ENCODE measurements at places on chromosomes 5 and 9.

- DNase-seq, result no peak
Measured at GRCh38 chr5:5650242-5650641, 227.8 kb downstream of the ICE1 start.

DNA sequence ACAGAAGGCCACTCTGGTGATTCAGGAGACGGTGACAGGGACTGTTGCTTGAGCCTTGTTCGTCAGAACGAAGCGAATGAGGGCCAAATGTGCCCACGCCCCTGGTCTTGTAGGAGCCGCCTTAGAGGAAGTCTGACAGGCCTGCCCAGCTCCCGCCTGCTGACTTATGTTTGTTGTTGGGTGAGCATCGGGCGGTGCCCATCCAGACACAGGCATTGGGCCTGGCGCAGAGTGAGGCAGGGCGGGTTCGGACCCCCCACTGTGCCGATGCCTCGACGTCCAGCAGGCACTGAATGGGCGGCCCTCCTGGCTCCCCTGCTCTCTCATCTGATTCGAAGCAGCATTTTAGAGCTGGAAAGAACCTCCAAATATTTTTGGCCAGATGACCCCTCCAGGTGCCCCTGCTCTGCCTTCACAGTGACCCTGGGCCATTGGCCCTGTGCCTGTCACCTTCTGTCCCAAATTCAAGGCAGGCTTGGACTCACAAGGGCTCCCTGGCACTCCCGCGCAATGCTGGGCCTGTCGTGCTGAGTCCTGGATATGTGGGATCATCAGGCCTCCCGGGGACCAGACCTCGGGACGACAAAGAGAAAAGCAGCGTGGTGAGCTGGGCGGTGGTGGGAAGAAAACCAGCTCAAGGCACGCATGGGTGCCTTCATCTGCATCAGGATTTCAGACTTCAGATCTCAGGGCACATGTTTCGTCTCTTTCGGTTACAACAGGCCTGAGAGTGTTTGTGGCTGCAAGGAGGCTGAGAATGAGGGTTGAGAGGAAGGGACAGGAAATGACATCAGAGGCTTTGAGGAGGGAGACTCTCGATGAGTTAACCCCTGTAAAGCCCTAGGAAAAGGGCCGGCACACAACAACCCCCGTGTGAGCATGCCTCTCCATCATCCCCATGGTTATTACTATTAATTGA lies 37.1 kb upstream of the OLFM1 start:
- no peak for DNase-seq

GRCh38 chr5:16934123-16934522 lies 2.0 kb downstream of the MYO10 start:
- DNase-seq, result peak; percentile 59

GRCh38 chr9:1354086-1354485 lies 303.9 kb downstream of the DMRT2 start:
- no peak for DNase-seq

- no peak for DNase-seq
Measured at GRCh38 chr5:134022333-134022732, 17.6 kb upstream of the VDAC1 start.

DNA sequence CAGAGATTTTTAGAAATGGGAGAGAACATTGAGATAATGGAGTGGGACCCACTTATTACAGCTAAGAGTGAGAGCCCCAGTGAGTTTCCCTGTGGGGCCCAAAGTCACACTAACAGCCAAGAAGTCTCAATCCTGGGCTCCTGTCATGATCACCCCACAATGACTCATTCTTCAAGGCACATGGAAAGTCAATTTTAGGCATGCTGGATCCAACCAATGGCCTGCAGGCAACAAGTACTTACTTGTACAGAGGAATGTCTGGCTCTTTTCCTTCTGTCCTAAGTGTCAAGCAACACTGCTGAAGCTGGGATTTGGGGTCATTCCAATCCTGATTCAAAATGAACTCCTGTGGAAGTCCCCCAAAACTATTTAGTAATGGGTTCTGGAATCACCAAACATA lies 123.1 kb downstream of the DROSHA start:
- peak; percentile 43 for DNase-seq

DNA sequence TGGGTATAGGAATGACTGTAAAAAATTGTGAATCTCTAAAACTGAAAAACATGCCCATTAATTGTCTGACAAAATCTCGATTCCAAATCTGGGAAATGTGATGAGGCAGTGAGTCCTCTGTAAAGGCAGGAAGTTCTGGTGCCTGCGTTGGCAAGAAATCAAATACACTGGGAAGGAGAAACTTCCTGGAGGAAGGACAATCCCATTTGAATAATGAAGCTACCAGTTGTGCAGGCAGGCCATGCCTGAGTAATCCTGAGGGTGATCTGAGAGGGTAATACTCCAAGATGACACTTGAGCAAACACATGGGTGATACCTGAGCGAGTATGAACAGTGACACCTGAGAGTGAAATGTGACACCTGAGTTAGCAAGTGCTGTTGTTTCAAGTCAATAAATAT lies 49.7 kb downstream of the KIF24 start:
- no peak for DNase-seq

- peak; percentile 8 for DNase-seq
Measured at GRCh38 chr5:124923131-124923530, 176.7 kb upstream of the ZNF608 start.

DNA sequence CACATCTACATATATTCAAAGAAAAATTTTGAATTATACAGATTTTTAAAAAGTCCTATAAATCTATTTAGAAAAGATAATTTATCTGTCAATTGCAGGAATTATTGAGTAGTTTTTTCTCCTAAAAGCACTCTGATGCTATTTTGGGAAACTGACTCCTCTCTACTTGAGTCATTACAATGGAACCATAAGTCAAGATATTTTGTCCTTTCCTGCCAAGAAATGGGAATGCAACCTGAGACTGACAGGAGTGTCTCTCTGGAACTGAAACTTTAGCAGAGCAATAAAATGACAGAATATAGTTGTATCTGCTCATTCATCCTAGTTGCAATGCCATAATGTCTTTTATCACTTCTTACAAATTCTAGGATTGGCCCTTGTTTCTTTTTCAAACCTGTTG lies 48.6 kb downstream of the CARTPT start:
- DNase-seq, result peak; percentile 23

- no peak for DNase-seq
Measured at GRCh38 chr9:107586493-107586892, 96.9 kb upstream of the KLF4 start.

GRCh38 chr5:28468166-28468565 lies 1429.8 kb upstream of the CDH9 start:
- no peak for DNase-seq

GRCh38 chr9:33813712-33814641 lies 3.0 kb upstream of the UBE2R2 start:
- DNase-seq, result peak; percentile 63

DNA sequence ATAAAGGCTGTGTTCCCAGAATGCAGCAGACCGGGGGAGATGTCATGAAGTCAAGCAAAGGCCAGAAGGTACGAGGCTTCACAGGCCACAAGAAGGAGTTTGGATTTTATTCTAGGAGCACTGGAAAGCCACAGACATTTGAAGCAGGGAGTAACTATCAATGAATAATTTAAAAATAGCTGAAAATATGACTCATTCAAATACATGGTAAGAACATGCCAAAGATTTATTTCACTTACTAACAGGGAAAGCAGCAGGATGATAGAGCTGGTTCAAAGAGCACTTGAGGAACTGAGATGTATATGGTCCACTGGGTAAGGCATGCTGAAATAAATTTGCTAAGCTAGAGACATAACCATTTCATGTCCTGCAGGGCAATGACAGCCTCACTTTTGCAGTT lies 53.2 kb downstream of the MSX2 start:
- no peak for DNase-seq

DNA sequence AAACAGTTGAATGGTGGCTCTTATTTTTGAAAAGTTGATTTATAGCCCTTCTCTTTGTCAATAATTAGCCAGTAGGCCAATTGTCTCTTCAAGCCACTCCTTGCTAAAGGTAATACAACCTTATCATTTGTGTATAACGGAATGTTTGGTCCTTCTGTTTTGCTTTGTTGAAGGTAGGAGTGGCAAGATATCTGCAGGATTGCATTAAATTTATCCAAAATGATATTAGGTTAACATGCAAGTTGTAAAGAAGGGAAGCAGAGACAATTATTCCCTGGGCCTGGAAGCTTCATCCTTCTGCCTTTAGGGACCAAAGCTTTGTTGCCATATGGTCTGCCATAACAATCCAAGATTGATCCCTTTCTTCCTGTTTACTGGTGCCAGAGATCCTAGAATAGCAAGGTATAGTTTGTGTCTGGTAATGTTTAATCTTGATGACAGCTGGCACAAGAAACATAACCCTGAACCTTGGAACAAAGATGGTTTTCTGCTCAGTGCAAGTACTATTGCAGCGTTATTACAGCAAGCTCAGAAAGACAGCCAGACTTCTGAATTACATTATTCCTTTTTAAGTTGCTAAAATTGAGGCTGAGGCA lies 15.5 kb upstream of the FSD1L start:
- DNase-seq, result no peak

DNA sequence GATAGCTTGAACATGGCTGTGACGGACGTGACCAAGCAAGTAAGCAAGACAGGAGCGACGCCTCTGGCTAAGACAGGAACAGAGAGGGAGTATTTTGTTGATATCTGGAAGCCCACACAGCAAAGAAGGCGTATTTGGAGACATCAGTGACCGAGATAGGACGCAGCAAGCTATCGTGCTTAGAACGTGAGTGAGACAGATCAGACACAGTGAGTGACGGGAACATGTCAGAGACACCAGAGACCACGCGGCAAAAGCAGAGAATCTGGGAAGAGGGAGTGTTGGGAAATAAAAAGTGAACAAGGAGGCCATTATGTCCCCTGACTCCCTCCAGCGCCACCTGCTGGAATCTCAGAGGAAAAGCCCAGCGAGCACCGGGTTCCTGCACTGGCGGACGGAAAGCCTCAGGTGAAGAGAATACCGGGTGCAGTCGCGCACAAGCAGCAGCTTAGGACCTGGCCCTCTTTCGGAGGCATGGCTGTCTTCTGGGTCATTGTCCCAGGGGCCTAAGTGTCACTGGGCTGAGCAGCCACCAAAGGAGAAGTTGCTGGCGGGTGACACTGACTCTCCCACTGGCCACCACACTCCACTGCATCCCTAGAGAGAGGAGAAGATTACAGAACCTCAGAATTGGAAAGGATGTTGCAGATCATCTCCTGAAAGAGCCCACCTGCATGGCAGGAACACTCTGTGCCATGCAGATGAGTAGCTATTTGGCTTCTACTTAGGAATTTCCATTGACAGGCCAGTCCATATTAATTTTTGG lies 99.1 kb downstream of the FBXO38 start:
- DNase-seq, result peak; percentile 27

All from fibroblast of gingiva (primary cell).